ENCODE measurements at places on chromosomes 12 and 14.

- no peak for DNase-seq
Observed at GRCh38 chr12:49563951-49564685, 3.8 kb downstream of the MCRS1 start.

- DNase-seq = no peak
Observed at GRCh38 chr14:53093206-53093605, 59.9 kb downstream of the DDHD1 start.

DNA sequence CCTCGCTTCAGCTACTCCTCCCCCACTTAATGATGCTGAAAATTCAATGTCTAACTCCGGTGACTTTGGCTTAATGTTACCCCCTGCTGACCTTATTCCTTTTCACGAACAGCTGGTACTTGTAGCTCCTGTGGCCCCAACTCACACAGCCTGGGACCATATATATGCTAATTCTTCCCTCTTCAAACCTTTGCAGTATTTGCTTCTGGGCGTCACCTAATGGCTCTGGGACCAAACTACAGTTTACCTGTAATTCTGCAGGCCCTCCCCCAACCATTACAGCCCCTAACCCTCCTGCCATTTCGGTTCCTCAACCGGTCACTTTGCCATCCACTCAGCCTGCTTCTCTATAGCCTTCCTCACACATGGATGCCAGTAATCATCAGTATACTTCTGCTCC is 29.6 kb upstream of the C12orf75 start:
- DNase-seq = no peak

- no peak for DNase-seq
Observed at GRCh38 chr14:93727039-93727740, 61.1 kb downstream of the PRIMA1 start.

GRCh38 chr14:83850092-83850491 is 1679.9 kb upstream of the FLRT2 start:
- no peak for DNase-seq

GRCh38 chr14:92040431-92041051 is 682 bp upstream of the TRIP11 start:
- no peak for DNase-seq

- no peak for DNase-seq
Observed at GRCh38 chr12:24875014-24875413, 73.9 kb downstream of the BCAT1 start.

- DNase-seq = no peak
Observed at GRCh38 chr12:129605666-129606065, 298.2 kb downstream of the TMEM132D start.

DNA sequence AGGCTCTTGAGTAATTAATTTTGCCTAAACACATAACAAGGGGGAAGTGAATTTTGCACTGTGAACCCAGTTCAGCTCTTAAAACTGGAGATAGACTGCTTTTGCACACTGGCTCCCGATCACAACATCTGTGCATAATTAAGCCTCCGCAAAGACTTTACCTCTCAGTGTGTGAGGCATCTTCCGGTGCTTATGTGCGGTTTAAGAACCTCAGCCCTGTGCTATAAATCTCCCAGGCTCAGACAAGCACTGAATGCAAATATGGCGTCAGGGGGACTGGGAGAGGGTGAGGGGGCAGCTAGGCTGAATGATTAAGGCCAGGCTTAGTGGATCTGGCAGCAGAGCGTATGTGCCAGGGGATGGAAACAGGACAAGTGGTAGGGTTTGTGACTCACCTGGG is 103.3 kb downstream of the ADCK1 start:
- DNase-seq = no peak

GRCh38 chr12:2003676-2004112 is 563 bp downstream of the DCP1B start:
- DNase-seq = no peak

Data from lower lobe of right lung (tissue), 2 donors.